A549 treated with Mapracorat at 1 μM for 4 hours (cell line): ENCODE measurements at places on chromosomes 1 and 21. TPM values are rescaled to one million over a fixed set of nuclear protein-coding genes. Genes with fewer than 3 reads are reported as not detected.

Gene CAPN9
- not detected in 5 replicates for total RNA-seq

Gene IL12RB2
- 0.05 to 0.18 TPM (median 0.10 TPM) in 5 replicates for total RNA-seq

Gene ZBTB8A
- 3.4 to 4.9 TPM (median 4.0 TPM) in 5 replicates for total RNA-seq

Gene TGFBR3
- total RNA-seq, result 4.8 to 6.1 TPM (median 4.9 TPM) in 5 replicates

Gene MAP1LC3C
- total RNA-seq, result 0.19 to 0.35 TPM (median 0.24 TPM) in 4 of 5 replicates, not detected in the other
